ENCODE measurements at places on chromosomes 4 and X.

DNA sequence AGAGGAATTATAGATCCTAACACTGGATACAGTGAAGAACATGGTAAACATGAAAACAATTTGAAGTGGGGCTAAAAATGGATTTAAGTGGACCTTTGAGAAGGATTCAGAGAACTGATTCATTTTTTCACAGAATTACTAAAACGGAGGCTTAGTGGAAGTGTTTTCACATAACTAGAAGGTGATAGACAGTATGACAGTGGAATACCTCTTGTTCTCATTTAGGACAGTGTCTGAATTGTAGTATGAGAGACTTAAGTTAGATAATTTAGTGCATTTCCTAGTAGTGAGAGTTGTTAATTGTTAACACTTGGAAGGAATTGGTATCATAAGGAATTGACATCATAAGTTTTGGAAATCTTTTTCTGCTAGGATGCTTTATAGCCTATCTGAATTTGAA is 64.1 kb downstream of the FIP1L1 start:
- DNase-seq: no peak

- no peak for DNase-seq
Measured at GRCh38 chrX:10988653-10989052, 122.5 kb upstream of the HCCS start.

DNA sequence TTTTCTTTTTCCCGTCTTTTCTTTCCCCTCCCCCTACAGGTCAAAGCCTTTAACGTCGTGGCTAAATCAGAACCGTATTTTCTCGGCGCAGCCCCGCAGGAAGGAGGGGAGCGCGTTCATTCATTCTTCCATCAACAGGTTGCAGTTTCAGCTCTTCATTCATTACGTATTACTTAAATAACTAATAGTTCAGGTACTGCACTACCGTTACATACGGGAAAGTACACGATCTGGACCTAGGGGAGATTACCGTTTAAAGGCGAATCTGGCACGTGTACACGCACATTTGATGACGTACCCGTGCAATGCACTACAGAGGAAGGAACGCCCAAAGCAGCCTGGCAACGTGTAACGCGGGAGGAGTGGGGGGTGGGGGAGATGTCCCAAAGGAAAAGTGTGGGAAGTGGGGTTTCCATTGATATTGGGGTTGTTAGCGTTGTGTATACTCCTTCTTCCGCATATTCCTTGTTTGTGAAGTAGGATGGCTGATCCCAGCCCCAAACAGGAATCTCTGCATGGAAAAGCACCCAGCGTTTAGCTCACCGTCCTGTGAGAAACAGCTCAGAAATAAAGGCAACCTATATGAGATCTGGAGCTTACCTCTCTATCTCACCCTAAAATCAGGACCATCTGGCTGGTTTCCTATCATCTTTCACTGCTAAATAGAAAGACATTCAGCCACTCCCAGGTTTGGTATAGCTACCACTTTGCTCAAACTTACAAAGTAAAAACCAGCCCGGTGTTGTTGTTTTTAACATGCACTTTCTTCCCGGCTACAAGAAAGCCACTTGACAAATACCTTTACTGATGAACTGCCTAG is 585 bp upstream of the SEC24D start:
- peak; percentile 63 for DNase-seq

DNA sequence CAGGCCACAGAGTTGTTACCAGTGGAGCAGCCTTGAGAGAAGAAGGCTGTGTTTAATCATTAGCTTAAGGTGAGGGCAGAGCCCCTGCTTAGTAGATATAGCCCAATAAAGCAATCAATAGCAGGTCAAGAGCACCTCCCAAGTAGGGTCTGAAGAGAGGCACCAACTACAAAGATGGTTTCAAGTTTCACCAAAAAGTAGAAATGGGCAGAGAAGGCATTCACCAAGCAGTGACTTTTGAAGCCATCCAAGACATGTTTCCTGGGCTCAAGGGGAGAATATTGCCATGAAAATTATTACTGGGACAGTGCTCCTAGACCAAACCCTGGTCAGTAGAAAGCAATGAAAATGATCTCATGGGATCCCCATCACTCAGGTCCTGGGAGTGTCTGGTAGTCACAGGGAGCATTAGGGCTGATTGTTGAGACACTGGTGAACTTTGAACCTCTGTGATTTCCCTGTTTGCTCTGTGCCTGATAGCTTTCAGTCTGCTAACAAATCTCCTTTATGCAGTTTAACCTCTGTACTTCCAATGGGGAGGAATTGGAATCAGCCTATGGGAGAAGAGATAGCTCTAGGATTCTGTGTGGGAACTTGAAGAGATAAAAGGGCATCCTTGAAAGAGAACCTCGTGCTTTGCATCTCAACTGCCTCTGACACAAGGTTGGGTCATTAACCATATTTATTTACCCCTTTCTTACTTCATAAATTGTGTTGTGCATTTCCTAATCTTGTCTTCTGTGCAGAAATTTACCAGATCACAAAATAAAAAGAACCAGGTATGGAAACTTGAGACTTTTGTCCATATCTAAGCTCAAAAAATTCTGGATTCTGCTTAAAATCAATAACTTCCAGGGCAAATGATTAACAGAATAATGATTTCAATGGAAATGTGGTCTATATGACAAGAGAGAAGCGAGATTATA is 9.3 kb upstream of the OTC start:
- no peak for DNase-seq

DNA sequence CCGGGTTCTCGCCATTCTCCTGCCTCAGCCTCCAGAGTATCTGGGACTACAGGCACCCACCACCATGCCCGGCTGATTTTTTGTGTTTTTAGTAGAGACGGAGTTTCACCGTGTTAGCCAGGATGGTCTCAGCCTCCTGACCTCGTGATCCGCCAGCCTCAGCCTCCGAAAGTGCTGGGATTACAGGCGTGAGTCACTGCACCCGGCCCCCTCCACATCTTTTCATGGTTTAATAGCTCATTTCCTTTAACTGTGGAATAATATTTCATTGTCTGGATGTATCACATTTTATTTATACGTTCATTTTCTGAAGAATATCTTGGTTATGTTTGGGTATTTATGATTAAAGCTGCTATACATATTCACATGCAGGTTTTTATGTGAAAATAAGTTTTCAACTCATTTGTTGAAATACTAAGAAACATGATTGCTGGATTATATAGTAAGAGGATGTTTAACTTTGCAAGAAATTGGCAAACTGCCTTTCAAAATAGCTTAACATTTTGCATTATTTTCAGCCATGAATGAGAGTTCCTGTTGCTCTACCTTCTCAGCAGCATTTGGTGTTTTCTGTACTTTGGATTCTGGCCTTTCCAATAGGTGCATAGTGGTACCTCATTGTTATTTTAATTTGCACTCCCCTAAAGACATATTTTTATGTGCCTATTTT is 591.9 kb downstream of the TECRL start:
- DNase-seq: no peak

- no peak for DNase-seq
Measured at GRCh38 chr4:113884655-113885054, 94.8 kb downstream of the ARSJ start.

DNA sequence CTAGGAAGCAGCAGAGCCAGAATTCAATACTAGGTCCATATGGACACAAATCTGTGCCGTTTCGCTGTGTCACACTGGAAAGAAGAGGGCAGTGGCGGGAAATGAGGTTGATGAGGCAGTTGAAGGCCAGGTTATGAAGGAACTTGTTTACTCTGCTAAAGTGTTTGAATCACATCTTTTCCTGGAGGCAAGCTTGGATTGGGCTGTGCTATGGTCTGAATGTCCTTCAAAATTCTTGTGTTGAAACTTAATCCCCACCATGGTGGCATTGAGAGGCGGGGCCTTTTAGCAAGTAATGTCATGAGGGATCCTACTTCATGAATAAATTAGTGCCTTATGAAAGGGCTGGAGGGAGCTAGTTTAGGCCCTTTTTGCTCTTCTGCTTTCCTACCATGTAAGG is 2.1 kb upstream of the ERCC6L start:
- no peak for DNase-seq

DNA sequence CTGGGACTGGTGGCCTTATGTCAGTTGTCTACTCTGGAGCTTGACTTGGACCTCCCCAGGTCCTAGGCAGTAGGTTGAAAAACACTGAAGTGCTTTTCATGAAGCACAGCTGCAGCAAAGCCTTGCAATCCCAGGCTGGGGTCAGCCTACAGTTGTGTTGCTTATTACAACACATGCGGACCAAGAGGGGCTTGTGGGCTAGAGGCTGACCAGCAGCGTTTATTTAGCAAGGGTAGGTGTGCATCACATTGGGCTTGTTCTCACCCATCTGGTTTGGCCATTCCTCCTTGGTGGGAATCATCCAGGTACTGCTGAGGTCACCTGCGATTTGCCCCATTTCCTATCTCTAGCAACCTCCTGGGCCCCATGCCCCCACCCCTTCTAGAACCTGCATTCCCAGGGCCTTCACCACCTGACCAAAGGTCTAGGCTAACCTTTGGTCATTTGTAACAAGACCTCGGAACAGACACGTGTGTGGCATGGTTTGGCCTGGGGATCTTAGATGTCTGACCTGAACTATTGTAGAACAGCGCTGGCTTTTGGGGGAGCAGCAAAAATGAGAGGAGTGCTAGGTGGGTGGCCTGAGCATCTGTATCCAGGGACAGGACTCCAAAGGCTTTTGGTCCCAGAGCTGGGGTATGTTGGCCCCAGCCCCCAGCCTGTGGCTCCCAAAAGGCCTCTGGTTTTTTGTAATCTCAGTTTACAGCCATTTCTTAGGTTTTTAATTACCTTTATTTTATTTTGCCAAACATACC is 3.0 kb downstream of the RPL10 start:
- DNase-seq: peak; percentile 47

- DNase-seq: no peak
Measured at GRCh38 chr4:23219779-23220408, 527.2 kb downstream of the GBA3 start.

DNA sequence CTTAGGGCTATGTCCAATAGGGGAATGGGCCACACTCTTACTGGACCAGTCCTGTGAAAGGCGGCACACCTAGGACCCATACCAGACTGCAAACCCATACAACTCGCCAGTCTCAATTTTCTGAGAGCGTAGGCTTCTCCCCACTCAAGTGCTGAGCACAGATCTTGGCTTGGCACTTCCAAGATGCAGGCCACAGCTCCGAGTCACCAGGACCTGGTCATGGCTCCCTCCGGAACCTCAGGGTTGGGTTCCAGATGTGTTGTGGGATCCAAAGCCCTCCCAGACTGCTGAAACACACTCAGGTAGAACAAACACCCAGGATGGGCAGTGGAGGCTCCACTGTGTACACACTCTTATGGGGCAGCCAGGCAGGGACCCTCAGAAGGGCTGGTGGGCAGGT is 103.3 kb downstream of the TMEM144 start:
- no peak for DNase-seq
